ENCODE measurements at places on chromosomes 16 and 17. TPM values are rescaled to one million over a fixed set of nuclear protein-coding genes. Genes with fewer than 3 reads are reported as not detected.

- DNase-seq = no peak
Measured at GRCh38 chr17:42429726-42430447, 6.8 kb upstream of the CAVIN1 start.

DNA sequence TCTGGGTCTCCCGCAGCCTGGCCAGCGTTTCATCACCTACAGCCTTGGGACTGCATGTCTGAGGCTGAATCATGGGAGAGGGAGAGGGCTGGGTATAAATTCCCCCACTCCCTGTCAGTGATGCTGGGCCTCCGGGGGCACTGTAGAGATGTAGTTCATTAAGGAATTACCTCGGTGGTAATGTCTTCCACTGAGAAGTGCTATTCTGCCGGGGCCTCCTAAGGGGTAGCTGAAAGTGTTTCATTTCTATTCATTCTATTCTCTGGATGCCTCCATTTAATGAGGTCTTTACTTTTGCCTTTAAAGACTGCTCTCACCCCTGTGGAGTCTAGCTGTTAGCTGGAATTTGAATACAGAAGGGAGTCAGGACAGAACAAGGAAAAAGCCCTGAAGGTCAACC lies 116.4 kb upstream of the HS3ST4 start:
- no peak for DNase-seq

DNA sequence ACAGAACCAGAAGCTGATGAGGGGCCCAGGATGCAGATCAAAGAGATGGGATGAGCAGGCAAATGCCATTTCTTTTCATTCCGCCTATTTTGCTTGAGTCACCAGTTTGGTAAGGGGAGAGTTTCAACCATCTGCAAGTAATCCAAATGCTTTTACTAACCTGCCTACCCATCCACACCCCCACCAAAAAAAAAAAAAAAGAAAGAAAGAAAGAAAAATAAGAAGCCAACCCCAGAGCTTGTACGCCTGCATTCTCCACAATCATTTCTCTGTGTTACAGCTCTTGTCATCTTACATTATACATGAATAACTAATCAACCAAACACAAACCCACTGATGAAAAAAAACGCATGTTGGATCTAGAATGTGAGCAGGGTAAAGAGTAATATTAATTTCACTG lies 15.7 kb upstream of the MSI2 start:
- no peak for DNase-seq

DNA sequence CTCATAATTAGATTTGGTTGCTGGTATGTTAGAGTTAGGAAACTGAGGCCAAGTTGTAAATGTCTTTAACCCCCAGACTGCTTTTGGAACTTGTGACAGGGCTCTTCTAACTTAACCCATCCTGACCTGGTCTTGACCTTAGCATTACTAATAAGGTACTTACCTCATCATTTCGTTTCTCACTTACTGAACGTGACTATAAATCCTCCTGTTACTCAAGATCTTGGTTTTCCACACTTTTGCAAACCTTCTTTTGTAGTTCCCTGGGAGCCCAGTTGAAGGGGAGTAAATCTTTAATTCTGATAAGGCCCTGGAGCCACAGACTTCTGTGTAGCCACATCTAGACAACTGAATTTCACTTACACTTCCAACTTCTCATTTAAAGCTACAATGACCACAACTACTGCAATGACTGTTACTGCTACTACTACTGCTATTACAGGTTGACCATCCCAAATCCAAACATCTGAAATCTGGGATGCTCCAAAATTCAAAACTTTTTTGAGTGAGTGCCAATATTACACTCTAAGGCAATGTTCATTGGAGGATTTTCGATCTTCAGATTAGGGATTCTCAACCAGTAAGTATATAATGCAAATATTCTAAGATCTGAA lies 248.8 kb upstream of the TBX2 start:
- DNase-seq = no peak

GRCh38 chr16:89020925-89021595 lies 44.1 kb upstream of the CBFA2T3 start:
- DNase-seq = no peak

C16orf90 gene
- not detected for total RNA-seq

DNA sequence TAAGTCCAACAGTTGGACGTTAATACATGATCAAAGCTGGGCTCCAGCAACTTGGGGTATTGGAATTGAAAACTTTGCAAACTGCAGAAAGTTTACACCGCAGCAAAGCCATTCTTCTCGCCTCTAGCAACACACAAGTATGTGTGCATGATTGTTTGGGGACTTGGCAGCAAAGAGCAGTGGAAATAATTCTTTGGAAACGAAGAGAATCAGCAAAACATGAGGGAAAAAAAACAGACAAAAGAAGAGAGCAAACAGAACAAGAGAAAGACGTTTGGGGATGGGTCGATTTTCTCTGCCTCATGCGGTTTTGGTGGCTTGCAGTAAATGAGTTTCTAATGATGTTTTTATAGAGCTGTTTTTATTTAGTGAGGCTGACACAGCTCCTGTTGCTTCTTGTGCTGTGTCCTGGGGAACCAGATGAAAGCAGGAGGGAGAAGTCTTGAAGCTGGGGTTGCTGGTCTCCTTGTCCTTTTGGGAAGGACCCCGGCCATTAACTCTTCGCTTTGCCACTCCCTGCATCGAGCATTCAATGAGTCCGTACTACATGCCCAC lies 502.9 kb downstream of the GRIN2A start:
- DNase-seq = no peak

- no peak for DNase-seq
Measured at GRCh38 chr17:37111329-37111728, 162.6 kb downstream of the AATF start.
